ENCODE measurements at places on chromosomes 1 and 21. TPM values are rescaled to one million over a fixed set of nuclear protein-coding genes. Genes with fewer than 3 reads are reported as not detected.
A peak's percentile ranks its signal among the peaks of the same experiment; 100 is the strongest.

The KCNA3 gene
- polyA plus RNA-seq = 7.7 TPM

The GSTM2 gene
- 12.0 TPM for polyA plus RNA-seq

- no peak for DNase-seq
These were observed 57.6 kb downstream of the DESI2 start for GRCh38 chr1:244710474-244711062.

DNA sequence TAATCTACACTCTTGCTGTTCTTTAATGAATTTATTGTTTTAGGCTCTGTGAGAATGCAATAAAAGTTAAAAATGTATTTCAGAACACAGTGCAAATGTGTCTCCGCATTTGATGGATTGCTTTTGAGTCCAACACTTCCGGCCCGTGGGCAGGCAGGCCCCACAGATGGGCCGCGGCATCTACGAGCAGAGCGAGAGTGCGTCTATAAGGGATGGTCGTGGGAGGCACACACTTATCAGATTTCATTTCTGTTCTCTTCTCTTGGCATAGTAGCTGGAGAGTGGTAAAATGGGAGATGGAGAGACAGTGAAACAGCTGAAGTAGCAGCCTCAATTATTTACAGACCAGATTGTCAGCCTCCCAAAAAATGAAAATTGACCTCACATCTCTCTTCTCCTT, 134.2 kb downstream of the NAV1 start:
- no peak for DNase-seq

GRCh38 chr1:109290998-109291397, 8.1 kb upstream of the PSRC1 start:
- DNase-seq = peak; percentile 83

DNA sequence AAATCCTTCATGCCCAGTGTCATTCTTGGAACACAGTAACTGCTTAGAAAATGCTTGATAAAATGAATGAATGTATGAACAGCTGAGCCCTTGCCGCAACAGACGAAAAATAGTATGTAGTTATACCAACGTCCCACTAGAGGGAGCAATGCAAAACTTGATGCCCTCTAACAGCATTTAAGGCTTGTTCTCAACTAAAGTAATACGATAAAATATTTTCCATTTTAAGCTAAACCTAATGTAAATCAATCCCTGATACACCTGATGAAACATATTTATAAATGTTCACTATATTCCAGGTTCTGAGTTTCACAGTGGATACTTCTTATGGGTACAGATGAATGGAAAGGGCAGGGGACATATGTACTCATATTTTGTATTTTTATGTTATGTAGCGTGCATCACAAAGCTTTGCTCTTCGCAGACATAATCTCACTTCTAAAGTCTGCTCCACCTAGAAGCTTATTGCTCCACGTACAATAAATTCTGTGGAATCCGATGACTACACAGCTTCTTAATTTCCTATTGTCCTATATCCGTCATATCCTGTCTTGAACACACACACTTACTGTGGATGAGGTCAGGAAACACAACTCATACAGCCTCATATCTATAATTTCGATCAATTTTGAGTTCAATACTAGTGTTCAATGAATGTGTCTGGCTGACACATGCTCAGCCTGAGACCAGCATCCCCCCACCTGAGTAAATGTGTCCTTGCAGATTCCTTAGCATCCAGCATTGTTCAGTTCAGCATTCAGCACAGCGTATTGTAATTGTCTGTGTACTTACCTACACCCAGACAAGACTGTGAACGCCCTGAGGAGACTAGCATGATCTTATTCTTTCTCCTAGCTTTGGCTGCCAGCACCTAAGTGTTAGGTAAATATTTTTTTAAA, 4.4 kb upstream of the UTP25 start:
- DNase-seq = peak; percentile 58

DNA sequence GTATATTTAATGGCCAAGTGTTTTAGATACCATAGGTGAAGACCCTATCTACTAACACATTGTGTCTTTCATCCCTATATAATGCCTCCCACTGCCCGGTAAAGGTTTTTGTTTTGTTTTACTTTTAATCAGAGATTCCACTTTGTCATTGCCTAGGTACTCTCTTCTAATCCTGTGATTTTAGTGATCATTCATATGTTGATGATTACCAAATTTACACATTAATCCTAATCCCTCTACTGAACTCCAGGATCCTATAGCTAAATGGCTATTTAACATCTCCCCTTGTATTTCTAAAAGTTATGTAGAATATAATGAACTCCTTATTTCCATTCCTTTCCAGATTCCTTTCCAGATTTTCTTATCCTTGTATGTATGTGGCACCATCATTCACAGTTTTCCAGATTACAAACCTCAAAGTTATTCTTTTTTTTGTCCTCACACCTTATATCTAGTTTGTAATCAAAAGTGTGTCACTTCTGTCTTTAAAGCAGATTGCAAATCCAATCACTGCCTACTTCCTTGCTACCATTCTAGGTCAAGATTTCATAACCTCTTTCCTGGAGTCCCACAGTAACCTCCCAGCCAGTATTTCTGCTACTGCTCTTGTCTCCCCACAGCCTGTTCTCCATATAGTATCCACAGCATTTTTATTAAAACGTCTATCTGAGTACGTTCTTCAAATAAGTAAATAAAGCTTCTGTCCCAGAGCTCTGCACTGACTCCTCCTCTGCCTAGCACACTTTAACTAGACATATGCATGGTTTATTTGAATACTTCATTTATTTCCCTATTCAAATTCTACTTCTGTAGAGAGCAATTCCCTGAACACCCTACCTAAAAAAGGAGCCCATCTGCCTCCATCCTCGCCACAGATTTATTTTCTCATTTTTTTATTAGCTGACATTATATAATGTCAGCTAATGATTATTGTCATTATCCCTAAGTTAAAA, 157.8 kb downstream of the KCNT2 start:
- no peak for DNase-seq

- no peak for DNase-seq
These were observed 37.8 kb upstream of the TMPRSS2 start for GRCh38 chr21:41545500-41546359.

All from CD14-positive monocyte (primary cell).